ENCODE measurements at places on chromosomes 7 and 10.

- no peak for DNase-seq
Measured at GRCh38 chr7:42624471-42624870, 287.4 kb downstream of the C7orf25 start.

GRCh38 chr7:46139079-46139478, 218.0 kb upstream of the IGFBP3 start:
- DNase-seq: no peak

DNA sequence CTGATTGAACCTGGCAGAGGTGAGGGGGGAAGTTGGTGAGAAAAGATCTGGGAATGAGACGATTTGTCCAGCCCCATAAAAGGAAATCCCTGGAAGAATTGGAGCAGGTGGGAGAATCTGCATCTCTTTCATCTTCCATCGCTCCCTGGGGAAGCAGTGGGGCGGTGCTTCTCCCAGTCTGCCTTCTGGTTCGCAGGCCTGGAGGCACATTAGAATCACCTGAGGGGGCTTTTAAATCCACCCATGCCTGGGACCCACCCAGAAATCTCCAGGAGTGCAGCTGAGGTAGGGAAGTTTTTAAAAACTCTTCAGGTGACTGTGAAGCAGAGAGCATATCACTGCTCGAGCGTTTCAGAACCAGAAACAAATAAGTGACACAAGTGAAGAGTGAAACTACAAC, 26.7 kb upstream of the SYPL1 start:
- DNase-seq: no peak

DNA sequence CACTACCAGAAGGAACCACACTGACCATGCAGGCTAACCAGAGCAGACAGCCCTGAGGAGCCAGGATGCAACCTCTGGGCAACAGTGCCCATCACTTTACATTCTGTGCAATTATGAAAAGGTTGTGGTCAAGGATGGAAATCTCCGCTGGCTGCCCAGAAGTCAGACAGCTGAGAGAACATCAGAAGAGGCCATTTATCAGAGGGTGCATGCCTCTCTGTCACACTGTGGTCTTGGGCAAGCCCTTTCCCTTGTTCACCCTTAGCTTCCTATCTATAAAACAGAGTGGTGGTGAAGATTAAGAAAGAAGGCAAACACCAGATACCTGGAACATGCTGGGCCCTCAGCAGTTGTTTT, 120.7 kb upstream of the GDF10 start:
- DNase-seq: no peak

DNA sequence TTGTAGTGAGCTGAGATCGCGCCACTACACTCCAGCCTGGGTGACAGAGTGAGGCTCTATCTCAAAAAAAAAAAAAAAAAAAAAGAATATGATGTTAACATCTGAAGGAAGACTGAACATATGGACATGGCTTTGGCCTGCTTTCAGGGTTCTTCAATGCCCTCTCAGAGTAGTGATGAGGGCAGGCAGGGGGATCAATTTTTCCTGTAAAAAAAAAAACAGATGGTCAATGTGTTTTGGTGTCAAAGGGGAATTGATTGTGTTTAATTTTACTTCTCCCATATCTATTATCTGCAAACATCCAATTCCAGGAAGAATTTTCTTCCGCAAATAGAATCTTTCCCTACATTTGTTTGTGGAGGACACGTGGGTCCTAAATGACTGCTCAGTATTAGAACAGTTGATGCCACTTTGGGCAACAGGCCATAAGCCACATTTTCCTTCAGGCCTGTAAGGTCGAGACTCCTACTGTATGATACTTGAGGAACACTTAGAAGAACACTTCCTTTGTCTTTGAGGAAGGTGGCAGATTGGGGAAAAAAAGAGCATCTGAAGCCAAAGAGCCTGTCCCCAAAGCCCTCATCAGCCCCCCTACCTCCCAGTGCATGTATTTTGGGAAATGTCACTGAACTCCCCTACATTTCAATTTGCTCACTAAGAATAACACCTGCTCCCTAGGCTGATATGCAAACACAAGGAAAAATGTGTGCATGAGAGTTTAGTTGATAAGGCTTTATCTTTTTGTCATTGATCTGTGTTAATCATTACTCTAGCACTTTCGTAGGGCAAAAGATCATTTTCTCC, 28.3 kb downstream of the MGAM2 start:
- no peak for DNase-seq

DNA sequence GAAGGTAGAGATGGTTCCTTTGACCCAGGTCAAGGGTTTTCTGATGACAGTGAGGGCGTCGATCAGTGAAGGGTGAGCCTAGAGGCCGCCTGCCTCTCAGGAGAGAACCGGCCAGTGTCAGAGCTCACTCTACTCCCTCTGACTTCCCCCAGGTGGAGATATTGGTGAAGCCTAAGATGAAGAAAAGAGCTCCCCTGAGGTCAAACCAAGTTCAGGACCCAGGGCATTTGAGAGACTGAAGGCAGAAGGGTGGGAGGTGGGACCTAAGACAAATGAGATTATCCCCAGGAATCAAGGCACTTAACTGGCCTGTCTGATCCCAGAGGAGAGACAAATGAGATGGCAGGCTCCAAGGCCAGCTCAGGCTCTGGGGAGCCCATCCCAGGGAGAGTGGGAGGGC, 104.7 kb downstream of the CDH23 start:
- DNase-seq: no peak

DNA sequence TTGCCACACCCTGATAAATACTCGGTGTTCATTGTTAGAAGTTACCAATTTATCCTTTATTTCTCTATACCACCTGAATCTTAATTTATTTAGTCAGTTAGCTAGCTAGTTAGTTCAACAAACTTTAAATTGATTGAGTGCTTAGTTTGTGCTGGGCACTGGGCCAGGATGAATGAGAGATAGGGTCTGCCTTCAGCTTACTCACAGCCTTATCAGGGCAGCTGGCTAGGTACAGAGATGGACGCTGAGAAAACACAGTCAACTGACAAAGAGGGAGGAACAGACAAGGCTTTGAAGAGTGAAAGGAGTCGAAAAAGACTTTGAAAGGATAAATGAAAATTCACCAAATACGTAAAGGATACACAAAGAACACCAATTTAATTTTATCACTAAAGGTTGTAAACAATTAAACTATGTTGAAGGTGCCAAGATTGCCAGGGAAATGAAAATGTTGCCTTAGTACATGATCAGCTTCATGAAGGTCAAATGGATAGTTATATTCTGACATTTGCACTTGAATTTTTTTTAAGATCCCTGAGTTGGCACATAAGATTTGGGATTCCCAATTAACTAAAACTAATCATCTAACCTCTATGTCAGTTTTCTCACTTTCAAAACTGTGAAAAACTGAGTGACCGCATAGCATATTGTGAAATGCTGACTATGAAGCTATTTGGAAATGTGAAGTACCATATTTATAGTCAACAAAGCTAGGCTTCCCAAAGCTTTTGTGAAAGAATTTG, 2.1 kb downstream of the CAV2 start:
- no peak for DNase-seq
